ENCODE measurements at places on chromosomes 4 and X.
A peak's percentile ranks its signal among the peaks of the same experiment; 100 is the strongest.

DNA sequence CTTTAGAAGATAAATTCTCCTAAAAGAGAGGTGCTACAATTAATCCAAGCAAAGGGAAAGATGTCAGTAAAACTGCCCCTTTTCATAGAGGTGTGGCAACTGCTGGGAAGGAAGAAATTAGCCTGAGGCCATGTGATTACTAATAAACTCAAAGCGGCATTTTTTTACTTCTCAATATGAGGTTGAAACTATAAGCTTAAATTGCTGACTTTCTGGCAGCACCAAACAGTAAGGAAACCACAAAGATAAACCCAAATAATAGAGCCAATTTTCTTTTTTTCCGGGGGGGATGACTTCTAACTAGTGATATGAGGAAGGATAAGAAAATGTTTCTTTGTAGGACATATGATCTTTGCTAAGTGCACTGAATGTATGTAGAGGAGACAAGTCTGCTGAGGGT is 30.9 kb downstream of the AR start:
- DNase-seq: no peak

DNA sequence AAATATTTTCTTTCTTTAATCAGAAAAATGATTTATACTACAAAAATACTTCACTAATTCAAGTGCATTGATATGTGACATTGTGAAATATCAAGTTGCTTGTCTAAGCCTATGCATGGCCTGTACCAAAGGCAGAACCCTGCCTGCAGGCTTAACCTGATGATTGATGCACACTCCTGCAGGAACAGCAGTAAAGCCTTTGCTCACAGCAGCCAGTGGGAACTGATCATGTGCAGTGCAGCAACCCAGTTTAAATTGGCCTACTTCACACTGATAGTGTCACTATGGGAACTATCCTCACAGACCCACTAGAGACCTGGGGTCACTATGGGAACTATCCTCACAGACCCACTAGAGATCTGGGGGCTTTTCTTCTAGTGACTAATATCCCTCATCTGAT is 603.8 kb downstream of the RAPGEF2 start:
- no peak for DNase-seq

- no peak for DNase-seq
Observed at GRCh38 chr4:124044867-124045266, 648.3 kb downstream of the SPRY1 start.

GRCh38 chr4:53647547-53647946 is 56.3 kb upstream of the LNX1 start:
- no peak for DNase-seq

GRCh38 chr4:25913056-25913850 is 767 bp upstream of the SMIM20 start:
- peak; percentile 41 for DNase-seq

DNA sequence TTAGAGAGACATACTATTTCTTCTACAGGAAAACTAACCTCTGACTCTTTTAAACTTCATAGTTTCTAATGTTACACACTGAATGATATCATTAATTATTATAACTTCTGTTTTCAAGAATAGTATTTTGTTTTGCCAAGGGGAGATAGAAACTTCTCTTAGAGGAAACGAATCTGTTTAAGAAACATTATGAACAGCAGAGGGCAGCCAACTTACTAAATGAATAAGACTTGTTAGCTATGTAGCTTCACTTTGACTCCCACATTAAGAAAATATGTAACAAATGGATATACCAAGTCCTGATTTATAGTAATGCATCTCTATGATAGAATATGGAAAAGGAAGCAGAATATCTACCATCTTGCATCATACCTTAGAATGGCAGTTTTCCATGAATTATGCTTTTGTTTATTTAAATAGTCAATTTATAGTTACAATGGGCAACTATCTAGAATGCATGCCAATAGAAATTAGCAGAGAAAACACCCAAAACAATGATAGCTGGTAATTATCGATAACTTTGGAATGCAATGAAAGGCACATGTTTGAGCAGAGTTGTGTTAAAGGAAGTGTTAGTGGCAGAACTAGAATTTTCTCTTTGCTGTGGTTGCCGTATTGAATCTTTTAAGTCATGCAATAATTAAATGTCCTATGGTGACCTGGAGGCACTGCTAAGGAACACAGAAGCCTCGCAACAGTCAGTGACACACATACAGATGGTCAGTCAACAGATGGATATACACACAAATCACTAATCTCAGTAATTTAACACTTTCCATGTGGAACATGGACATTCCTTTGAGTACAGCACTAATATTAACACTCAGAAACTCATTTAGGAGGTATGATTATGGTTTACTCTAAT is 105.7 kb upstream of the PDLIM3 start:
- DNase-seq: peak; percentile 83
